ENCODE measurements at places on chromosomes 3 and 15.

DNA sequence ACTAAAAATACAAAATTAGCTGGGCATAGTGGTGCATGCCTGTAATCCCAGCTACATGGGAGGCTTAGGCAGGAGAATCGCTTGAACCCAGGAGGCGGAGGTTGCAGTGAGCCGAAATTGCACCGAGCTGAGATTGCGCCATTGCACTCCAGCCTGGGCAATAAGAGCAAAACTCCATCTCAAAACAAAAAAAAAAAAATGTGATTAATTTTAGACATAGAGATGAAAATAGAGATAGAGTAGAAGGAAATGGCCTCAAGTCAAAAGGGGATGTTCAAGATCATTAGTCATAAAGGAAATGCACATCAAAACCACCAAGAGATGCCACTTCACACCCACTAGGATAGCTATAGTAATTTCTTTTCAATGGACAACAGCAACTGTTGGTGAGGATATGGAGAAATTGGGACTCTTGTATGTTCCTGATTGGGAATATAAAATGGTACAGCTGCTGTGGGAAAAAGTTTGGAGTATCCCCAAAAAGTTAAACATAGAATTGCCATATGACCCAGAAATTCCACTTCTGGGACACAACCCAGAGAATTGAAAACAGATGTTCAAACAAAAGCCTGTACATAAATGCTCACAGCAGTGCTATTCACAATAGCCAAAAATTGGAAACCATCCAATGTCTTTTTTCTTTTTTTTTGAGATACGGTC is 55.4 kb downstream of the ABHD2 start:
- DNase-seq, result no peak

- DNase-seq, result no peak
Measured at GRCh38 chr15:76575274-76575673, 238.7 kb downstream of the ISL2 start.

GRCh38 chr3:23845326-23846216 is 39.8 kb downstream of the UBE2E1 start:
- DNase-seq, result no peak

- DNase-seq, result no peak
Measured at GRCh38 chr15:77975332-77976094, 102.0 kb downstream of the TBC1D2B start.

GRCh38 chr3:23735062-23735461 is 70.7 kb upstream of the UBE2E1 start:
- DNase-seq, result no peak

DNA sequence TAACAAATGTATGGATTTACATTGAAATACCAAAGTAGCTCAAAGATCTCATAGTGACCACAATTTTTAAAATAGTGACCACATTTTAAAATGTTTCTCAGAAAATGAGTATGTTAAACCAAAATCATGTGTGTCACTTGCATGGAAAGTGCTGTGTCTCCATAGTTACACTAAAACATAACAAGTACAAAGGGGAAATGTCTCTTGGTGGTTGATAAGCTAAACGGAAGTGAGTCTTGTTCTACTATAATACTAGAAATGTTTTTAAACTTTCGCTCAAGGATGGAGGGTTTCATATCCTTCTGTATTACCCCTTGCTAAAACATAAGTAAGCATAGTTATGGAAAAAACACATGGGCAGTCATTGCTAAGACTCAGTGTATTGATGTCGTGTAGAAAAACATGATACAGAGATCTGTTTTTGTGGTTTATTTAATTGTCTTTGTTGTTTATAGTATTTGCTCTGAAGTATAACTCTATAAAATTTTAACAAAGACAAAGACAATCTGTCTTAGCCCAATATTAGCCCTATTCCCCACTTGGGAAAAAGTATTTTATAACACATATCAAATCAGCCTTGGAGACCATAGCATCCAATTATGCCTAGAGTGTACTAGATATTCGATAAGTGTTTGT is 27.0 kb upstream of the DENND4A start:
- DNase-seq, result no peak

GRCh38 chr15:90895571-90896117 is 7.5 kb upstream of the MAN2A2 start:
- no peak for DNase-seq

DNA sequence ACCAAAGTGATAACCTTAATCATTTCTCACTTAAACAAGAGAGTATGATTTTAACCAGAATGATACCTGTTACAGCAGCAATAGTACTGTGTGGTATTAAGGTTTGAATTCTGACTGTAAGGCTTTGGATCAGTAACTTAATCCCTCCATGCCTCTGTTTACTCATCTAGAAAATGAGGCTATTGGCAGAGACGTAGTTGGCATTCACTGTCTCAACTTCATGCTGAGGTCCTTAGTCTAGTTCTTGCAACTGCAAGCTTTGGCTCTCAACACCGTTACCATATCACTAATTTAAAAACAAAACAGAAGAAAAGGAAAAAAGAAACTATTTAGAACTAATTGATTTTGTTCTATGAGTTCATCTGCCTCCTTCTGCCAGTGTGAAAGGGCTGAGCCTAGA is 875.4 kb downstream of the MCTP2 start:
- DNase-seq, result no peak

GRCh38 chr3:128858167-128858566 is 21.3 kb upstream of the ACAD9 start:
- no peak for DNase-seq

DNA sequence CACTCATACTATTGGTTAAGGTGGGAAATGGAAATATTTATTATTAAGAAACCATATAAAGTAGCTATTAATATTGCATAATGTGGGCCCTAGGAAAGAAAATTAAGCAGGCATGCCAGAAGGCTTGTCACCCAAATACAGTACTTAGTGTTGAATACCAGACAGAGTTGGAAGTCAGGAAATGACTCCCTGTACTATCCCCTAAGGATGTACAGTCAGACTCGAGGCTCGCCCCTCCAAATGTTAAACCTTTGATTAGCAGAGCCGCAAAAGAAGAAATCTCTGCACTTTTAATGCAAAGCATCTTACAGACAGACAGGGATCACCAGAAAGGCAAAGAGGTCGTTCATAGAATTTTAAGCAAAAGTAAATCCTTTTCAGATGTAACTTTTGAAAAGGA is 11.3 kb upstream of the RBSN start:
- DNase-seq, result no peak

GRCh38 chr3:25350725-25351114 is 77.3 kb upstream of the RARB start:
- DNase-seq, result no peak

- no peak for DNase-seq
Measured at GRCh38 chr3:189744235-189744634, 113.0 kb downstream of the TP63 start.

DNA sequence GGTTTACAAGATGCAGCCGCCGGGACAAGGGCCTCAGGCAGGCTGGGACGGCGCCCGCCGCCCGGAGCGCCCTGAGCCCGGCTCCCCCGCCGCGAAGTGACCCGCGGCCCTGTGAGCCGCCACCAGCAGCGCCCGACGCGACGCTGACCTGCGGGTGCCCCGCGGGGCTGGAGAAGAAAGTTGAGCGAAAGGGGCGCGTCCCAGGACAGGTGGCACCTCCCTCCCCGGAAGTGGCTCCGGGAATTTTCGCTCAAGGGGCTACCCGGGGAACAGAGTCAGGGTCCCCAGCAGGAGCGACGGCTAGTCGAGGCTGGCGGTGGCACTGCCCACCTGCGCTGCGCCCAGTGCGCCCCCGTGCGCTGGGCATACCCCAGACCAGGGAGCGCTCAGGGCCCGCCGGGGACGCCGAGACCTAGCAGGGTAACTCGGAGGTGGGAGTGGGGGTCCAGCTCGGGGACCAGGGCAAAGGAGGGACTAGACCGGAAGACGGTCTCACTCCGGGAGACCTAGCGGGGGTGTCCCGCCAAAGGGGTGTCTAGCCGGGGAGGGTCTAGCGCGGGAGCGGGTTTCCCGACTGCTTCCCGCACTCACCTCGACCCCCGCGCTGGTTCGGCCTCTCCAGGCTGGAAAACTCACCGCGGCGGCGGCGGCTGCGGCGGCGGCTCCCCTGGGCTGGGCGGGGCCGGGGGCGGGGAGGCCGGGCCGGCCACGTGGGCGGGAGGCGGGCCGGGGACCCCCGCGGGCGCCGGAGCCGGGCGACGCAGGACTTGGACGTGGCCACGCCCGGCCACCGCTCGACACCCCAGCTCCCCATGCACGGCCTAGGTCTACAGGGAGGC is 18.4 kb downstream of the SPATA12 start:
- no peak for DNase-seq

GRCh38 chr3:2810723-2811122 is 299.5 kb downstream of the IL5RA start:
- no peak for DNase-seq

DNA sequence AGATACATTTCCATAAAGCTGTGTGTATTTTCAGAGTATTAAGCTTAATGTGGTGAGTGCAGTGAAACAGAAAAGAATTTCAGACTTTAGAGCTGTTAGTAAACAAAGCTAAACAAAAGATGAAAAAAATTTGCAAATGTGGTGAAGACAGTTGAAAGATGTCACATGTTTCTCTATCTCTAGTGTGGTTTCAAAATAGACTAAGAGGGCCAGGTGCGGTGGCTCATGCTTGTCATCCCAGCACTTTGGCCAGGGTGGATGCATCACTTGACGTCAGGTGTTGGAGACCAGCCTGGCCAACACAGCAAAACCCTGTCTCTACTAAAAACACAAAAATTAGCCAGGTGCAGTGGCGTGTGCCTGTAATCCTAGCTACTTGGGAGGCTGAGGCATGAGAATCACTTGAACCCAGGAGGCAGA is 466.0 kb upstream of the NR2F2 start:
- no peak for DNase-seq

DNA sequence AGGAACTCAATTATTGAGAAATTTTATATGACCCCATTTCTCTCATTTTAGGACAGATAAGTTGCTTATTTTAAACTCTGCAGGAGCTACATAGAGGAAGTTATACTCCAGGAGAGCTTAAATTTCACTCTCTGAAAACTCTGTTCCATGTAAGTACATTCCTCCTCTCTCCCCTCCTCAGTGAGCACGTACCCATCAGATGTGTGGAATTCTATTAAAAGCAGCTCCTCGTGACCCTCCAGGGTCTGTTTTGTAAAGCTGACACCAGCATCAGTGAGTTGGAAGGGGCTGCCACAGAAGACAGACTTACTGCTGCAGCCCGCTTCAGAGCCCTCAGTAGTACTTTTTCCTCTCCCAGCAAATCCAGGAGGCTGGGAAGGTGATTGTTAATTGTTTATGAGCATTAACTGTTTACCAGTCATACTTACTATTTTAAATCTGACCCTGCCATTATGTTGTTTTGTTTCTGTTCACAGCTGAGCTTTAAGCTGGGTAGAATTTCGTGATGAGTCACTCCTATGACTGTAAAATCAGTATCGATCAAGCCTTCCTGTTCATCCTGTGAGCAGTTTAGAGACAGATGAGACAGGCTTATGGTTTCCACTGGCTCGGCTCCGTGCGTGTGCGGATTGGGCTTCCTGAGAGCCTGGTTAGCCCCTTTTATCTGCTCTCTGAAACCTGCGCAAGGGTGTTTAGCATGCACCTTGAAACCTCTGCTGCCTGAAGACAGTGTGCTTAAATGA is 20.4 kb downstream of the IGF1R start:
- no peak for DNase-seq

GRCh38 chr3:139328356-139328755 is 15.5 kb upstream of the MRPS22 start:
- no peak for DNase-seq

DNA sequence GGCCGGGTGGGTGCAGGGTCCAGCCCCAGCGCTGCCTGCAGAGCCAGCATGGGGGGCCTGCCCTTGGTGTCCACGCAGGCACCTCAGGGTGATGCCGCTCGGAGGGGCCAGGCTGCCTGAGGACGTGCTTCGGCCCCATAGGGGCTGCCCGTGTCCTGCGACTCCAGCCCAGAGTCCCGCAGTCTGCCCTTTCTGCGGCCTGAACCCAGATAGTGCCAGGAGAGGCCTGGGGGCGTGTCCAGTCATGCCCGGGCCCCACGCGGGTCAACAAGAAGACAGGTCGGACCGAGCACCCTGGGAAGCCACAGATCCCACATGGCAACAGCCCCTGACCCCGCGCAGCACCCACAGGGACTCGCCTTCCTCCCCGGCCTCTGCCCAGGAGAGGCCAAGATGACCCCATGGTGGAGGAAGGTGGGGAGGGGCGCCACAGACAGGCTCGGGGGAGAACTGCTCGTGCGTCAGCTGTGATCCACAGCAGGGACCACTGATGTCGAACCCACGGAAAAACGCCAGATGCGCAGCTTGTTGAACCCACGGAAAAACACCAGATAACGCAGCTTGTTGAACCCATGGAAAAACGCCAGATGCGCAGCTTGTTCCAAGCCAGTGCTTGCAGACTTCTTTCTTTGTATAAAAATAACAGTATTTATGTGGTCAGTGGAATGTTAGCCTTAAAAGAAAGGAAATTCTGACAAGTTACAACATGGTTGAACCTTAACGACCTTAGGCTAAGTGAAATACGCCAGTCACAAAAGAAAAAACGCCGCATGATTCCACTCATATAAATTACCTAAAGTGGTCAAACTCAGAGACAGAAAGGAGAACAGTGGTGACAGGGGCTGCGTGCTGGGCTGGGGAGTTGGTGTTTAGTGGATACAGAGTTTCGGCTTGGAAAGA is 28.5 kb downstream of the CYFIP1 start:
- no peak for DNase-seq

GRCh38 chr3:180401226-180401625 is 200.7 kb upstream of the TTC14 start:
- DNase-seq, result no peak

GRCh38 chr3:55882006-55882405 is 394.9 kb upstream of the WNT5A start:
- DNase-seq, result no peak

DNA sequence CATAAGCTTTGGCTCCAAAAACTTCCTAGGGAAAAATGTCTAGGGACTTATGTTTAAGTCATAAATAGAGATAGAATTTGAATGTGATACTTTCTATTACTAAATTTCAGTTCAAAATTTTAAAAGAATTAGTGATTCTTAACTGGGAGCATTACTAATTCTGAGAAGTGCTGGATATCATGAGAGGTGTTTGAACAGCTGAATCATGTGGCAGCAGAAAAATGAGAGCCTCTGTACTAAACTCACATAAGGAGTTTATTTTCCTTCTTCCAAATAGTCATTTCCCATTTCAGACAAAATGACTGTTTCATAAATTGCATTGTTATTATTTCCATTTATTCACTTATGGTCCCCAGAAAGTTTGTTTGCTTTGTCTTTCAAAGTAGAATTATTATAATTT is 62.7 kb downstream of the SLMAP start:
- no peak for DNase-seq

DNA sequence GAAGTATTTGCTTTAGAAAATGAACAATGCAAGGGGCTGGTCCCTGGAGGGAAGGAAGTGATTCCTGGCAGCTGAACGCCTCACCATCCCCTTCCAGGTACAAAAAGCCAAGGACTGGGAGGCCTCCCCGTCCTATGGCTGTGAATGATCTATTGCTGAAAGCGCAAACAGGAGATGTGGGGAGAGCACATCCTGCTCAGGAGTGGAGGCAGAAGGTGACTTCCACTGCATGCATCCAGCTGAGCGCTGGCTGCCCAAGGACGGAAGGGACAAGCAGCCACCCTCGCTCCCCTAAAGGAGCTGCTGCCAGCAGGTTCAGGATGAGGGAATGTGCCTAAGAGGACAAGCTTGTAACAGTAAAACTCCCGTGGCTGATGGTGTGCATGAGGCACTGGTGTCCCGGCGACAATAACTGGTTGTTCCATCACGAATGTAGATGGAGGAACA is 41.4 kb downstream of the ABTB1 start:
- no peak for DNase-seq

GRCh38 chr3:194164861-194165260 is 28.9 kb downstream of the HES1 start:
- DNase-seq, result no peak
